ENCODE measurements at places on chromosomes 4 and X.
A peak's percentile ranks its signal among the peaks of the same experiment; 100 is the strongest.

DNA sequence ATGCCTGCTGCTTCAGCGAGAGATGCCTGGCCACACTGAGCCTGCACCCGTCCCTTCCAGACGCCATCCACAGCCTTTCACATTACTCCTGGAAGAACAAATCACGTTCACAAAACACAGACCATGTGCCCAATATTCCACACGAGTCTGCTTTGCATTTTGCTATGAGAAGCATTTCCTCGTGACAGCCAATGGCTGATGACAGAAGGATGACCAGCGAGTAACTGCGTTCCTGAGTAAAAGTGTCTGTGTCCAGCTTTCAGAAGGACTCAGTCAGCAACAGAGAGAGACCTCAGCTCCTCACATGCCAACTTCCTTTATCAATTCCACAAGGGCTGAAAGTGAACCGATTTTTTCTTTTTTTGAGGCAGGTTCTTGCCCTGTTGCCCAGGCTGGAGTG, 19.5 kb downstream of the NAT8L start:
- DNase-seq, result no peak

- DNase-seq, result no peak
These were observed 520.5 kb downstream of the GBA3 start for GRCh38 chr4:23213198-23213597.

DNA sequence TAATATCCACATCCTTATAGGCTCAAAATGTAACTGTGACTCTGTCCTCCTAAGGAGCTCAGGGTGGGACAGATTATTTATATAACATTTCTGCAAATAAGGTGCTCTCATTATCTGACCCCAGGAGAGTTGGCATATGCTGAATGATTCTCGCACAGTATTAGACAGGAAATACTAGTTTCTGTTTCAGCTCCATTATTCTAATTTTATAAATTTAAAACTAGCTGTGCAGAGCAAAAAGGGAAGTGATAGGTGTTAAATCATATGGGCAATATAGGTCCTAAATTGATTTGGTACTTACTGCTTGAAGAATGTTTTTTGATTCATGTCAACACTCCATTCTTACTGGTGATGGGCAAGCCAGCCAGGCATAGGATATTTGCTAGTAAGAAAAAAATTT, 141.5 kb downstream of the GLRA2 start:
- DNase-seq, result peak; percentile 8

GRCh38 chrX:114976292-114976691, 41.1 kb downstream of the IL13RA2 start:
- no peak for DNase-seq

- no peak for DNase-seq
These were observed 30.3 kb upstream of the MAP3K15 start for GRCh38 chrX:19545651-19546050.

DNA sequence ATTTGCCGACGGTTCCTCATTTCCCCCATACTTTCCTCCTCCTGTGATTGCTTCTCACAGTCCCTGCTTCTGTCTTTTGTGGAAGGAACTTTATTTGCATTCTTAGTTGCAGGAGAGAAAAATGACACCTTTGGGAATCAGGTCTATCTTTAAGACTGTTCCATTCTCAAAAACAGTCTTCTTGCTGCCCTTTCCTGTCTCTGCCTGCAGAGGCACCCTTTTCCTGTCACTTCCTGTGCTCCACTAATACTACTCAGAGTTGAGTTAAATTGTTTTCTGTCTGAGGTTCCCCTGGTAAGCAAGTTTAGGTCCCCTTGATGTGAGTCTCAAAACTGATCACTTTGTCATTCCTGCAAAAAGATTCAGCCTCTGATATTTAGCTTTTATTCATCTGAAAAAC, 208.8 kb upstream of the CLNK start:
- DNase-seq, result peak; percentile 2

GRCh38 chr4:112053825-112054350, 91.4 kb upstream of the FAM241A start:
- DNase-seq, result no peak

DNA sequence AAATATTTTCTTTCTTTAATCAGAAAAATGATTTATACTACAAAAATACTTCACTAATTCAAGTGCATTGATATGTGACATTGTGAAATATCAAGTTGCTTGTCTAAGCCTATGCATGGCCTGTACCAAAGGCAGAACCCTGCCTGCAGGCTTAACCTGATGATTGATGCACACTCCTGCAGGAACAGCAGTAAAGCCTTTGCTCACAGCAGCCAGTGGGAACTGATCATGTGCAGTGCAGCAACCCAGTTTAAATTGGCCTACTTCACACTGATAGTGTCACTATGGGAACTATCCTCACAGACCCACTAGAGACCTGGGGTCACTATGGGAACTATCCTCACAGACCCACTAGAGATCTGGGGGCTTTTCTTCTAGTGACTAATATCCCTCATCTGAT, 603.8 kb downstream of the RAPGEF2 start:
- no peak for DNase-seq

- no peak for DNase-seq
These were observed 104.2 kb downstream of the PAPSS1 start for GRCh38 chr4:107615809-107616208.
